ENCODE measurements at places on chromosomes 11 and 22.

DNA sequence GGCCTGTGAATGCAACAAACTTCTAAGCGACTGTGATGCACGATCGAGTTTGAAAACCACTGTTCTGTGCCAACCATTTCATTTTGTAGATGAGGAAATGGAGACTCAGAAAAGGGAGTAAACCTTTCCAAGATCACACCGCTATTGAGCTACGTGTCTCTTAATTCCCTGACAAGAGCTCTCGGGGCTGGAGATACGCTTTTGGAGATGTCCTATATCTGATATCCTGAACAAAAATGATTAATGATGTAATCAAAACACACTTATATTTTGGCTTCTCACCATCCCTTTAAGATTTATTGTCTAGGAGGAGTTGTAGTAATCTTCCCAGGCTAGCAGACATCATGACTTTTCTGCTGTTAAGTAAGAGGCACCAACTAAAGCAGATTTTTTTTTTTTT, 1.7 kb upstream of the PARVA start:
- peak; percentile 21 for DNase-seq

- no peak for DNase-seq
Observed at GRCh38 chr11:123000721-123001120, 19.1 kb upstream of the BSX start.

DNA sequence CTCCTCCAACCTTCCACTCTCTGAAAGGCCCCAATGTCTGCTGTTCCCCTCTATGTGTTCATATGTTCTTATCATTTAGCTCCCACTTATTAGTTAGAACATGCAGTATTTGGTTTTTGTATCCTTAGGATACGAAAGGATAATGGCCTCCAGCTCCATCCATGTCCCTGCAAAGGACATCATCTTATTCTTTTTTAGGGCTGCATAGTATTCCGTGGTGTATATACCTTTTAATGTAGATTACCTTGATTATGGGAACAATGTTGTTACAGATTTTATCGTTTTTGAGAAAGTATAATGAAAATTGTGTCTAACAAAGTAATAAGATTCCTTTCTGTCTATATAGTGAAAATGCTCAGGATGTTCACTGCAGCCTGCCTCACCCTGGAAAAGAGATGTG, 16.0 kb upstream of the CAVIN3 start:
- no peak for DNase-seq

DNA sequence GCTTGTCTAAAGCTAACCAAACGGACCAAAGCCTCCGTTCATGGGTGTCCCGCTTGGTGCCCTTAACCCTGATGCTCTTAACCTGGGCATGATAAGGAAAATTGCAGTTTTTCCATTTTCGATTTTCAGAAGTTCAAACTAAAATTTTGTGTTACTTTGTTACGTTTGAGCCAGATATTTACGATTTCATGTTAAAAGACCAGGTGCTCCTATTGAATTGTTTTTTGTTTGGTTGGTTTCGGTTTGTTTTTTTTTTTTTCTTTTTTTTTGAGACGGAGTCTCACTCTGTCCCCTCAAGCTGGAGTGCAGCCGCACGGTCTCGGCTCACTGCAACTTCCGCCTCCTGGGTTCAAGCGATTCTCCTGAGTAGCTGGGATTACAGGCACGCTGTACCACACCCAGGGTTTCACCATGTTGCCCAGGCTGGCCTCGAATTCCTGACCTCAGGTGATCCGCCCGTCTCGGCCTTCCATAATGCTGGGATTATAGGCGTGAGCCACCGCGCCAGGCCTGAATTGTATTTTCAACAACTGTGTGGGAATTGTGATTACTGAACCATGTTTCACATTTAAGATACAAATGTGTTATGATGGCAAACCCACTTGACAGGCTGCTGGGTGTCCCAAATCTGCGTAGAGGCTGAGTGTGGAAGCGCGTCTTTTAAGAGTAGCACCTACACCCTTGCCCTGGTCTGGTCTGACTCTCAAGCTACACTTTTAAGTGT, 864 bp upstream of the USP28 start:
- DNase-seq: no peak

- DNase-seq: no peak
Observed at GRCh38 chr11:11245453-11245852, 107.6 kb downstream of the CSNK2A3 start.

GRCh38 chr22:35777335-35777975, 59.8 kb downstream of the APOL5 start:
- DNase-seq: peak; percentile 76
